ENCODE measurements at places on chromosomes 5 and 9.

GRCh38 chr9:92001244-92001643 is 51.2 kb upstream of the ROR2 start:
- DNase-seq: no peak

- no peak for DNase-seq
Observed at GRCh38 chr9:127724012-127724411, 8.1 kb downstream of the TTC16 start.

DNA sequence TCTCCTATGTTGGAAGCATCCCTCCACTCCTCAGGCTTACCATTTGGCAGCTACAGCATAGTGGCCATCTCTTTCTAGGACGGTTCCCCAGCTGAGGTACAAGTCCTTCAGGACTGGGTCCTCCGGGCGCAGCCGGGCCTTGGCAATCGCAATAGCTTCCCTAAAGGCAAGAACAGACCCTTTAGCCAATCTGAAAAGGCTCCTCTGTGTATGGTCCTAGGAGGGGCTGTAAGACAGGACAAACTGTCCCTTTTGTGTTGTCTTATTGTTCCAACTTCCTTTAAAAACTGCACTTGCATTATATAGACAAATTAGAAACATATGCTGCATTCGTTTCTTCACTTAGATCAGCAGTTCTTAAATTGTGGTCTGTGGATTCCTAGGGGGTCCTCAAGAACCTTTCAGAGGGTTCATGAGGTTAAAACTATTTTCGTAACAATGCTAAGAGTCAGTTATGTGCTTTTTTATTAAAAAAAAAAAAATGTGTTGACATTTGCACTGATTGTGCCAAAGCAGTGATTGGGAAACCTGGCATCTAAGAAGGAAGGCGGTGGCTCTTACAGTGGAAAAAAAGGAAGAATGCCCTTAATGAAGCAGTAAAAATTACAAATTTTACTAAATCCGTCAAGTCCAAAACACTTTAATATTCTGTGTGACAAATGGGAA is 38.7 kb downstream of the GEMIN5 start:
- DNase-seq: no peak

DNA sequence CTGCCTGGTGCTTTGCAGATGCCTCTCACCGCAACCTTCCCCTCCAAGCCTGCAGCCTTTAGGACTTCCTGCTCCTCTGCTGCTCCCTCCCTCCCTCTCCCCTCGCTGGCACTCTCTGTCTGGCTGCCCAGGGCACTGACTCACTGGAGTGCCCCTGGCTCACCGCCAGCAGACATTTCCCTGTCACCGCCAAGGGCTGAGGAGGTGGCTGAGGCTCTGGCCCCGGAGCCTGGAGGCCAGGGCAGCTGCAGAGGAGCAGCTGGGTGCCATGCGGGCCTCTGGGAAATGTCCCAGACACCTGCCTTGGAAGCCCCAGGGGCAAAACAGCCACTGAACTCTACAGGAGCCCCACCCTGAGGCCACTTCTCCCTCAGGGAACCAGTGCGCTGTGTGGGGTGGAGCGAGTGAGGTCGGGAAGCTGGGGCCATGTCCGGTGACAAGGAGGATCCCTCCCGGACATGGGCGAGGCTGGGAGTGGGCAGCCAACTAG is 53.4 kb downstream of the TENT4A start:
- no peak for DNase-seq

DNA sequence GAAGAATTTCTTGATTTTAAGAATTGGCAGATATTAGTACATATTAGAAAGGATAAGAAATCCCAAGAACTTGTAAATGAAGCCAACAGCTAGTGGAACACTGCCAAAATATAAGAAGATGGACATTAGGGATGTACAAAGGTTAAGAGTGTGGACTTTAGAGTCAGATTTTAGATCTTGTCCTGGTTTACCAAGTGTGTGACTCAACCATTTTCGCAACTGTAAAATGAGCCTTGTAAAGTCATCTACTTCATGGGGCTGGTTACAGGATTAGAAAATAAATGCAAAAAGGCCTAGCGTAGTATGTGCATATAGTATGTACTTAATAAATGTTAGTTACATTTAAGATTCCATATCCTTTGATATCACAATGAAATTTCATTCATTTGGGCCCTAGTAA is 260.0 kb downstream of the RAB3C start:
- DNase-seq: no peak

GRCh38 chr9:91857291-91858212 is 92.5 kb downstream of the ROR2 start:
- no peak for DNase-seq

DNA sequence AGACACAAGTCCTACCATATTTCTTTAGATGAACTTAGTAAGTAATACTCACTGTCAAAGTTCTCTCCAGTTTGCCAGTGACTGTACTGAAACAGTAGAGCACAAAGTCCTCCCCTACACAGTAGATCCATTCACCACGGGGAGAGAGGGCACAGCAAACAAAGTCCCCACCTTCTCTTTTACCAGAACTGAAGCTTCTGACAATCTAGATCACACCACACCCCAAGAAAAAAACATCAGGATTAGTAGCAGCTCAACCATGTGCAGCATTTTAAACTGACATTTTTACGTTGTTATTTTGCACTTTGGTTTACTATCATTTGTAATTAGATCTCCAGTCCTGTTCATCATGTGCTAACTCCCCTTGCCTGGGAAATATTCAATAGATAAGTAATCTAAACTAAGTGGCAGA is 23.0 kb downstream of the DNAJA1 start:
- DNase-seq: no peak

- DNase-seq: peak; percentile 62
Observed at GRCh38 chr5:173618927-173619519, 2.6 kb upstream of the BOD1 start.

GRCh38 chr5:100682625-100683024 is 147.5 kb downstream of the FAM174A start:
- DNase-seq: no peak

- DNase-seq: no peak
Observed at GRCh38 chr5:126383776-126384175, 39.4 kb upstream of the GRAMD2B start.

GRCh38 chr9:2216591-2216990 is 201.4 kb downstream of the SMARCA2 start:
- DNase-seq: peak; percentile 79

GRCh38 chr5:124889486-124889825 is 143.0 kb upstream of the ZNF608 start:
- no peak for DNase-seq

DNA sequence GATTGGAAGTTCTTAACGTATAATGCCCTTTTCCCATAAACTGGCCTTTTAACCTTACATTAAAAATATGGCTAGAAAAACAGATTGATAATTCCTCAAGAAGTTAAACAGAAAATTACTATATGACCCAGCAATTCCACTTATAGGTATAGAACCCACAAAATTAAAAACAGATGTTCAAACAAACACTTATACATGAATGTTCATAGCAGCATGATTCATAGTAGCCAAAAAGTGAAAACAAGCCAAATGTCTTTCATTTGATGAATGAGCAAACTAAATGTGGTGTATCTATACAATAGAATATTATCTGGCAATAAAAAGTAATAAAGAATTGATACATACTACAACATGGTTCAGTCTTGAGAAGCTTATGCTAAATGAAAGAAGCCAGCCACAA is 35.5 kb downstream of the POU5F2 start:
- no peak for DNase-seq

DNA sequence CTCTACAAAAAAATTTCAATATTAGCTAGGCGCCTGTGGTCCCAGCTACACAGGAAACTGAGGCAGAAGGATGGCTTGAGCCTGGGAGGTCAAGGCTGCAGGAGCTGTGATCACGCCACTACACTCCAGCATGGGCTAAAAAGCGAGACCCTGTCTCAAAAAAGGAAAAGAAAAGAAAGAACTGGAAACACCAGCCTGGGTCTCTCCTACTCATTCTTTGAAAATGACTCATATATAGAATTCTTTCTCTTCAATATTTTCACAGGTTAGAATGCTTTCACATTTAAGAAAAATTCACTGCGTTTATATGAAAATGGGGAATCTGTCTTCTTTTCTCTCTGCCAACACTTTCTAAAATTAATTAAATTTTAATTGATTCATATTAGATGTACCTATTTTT is 115.6 kb downstream of the TRPM6 start:
- DNase-seq: no peak

GRCh38 chr5:102722931-102723330 is 32.2 kb upstream of the PAM start:
- no peak for DNase-seq

DNA sequence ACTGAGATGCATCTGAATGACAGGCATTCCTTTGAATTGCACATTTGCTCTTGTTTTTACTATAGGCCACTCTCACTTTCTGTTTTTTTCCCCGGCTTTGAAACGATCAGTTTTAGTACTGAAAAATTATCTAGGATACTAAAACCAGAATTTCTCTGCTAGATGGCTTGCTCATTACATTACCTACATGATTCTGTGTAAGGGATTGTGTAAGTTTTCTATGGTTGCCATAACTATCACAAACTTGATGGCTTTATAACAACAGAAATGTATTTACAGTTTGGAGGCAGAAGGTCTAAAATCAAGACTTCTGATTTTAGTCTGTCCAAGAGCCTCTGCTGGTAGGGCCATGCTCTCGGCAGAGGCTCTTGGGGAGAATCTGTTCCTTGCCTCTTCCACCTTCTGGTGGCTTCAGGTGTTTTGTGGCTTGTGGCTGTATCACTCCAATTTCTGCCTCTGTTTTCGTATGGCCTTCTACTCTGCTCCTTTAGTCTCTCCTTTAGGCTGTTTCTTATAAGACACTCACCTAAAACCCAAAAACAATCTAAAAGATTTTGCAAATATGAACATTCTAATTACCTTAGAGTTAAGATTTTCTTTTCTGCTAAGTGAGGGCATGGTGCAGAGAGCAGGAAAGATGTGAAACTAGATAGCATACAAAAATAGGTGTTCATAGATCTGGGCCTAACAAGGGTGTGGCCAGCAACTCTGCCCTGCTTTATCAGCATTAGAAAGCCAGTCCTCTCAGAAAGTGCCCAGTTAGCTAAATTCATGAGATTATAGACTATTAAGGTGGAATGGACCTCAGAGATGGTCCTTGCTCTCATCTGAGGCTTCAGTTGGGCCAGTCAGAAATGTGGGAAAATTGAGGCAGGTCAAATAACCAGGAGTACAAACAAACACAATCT is 93.3 kb upstream of the CDKN2B start:
- peak; percentile 55 for DNase-seq

- no peak for DNase-seq
Observed at GRCh38 chr5:80608731-80609130, 38.7 kb upstream of the ANKRD34B start.

DNA sequence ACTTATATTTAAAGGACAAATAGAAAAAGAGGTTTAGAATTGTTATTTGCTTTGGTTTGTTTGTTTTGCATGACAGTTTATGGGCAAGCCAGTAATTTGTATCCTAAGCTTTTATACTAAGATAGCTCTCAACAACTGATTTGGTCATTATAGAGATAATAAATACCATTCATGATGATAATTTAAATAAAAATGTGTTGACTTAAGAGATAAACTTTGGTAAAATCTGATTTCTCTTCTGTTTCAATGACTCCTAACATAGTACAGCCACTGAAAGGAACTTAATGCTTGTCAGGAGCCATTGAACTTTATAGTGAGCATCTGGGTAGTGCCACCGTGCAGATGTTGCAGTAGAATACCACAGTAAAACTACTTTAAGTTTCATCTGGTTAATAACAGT is 160.7 kb upstream of the ACOT12 start:
- DNase-seq: no peak

- DNase-seq: no peak
Observed at GRCh38 chr5:98635656-98636055, 137.8 kb upstream of the RGMB start.

Measured in MM.1S (cell line).